ENCODE measurements at places on chromosomes 5 and 9.

DNA sequence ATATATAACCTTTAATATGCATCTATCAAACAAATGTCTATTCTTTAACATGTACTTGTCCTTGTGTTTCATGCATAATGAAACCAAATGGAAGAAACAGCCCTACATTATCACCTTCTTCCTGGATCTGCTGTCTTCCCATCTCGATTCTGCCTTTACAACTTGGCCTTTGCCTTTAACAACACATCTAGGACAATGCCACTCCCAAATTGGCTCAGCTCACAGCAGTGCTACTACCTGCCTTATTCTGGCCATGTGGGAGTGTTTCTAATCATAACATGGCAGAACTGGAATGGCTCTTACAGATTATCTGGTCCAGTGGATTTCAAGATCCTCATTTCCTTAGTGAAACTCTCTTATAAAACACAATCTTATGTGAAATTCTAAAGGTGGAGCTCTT, 176.5 kb downstream of the CARTPT start:
- no peak for DNase-seq

GRCh38 chr5:40521108-40521785, 158.5 kb upstream of the PTGER4 start:
- no peak for DNase-seq

DNA sequence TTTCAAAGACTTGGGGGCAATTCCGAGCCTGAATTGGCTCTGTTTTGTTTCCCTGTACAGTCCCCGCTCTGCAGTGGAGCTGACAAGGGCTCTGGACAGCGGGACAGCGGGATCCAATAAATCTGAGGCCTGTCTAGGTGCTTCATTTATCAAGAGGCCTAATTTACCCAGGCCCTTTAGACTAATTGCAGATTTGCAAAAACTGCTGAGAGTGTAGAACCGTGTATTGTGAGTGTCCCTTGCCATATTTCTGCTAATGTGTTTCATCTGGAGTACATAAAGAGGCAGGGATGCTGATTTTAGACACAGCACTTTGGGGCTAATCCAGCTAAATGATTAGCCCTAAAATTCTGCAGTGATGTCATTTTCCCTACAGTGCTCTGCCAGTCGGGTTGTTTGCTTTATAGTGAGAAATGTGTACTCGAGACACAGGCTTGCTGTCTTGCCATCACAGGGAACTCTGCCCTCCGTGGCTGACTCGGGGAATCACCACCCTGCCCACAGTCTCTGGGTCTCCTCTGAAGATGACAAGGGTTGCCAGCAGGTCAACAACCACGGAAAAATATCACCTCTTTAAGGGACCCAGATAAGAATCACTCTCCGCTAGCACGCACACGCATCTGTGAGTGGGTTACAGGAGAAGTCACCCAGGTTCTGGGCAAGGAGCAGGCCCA, 592.0 kb downstream of the BNC2 start:
- no peak for DNase-seq

- no peak for DNase-seq
Observed at GRCh38 chr9:135350003-135350315, 129.6 kb upstream of the PPP1R26 start.

DNA sequence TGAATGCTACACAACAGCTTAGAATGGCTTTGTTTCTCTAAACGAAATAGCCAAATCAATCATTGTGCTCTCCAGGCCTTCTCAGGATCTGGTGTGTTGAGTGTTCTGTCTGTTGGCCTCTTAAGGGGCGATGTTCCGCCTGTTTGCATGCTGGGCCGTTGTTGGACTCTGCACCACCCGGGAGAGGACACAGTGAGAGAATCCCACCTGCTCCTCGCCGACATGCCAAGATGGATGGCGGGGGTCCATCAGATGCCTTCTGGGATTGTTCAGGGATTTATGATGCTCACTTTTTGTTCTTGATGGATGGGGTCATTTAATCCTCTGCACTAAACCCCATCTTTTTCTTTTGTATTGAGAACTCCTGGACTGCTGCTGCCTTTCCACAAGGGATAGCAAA, 159.9 kb downstream of the NTRK2 start:
- no peak for DNase-seq

GRCh38 chr5:115962239-115962564, at the start of gene LVRN:
LVRN (plus strand) TSS chr5:115962475; CDS start chr5:115962618, 143 bp downstream.
- DNase-seq = no peak

GRCh38 chr5:74627646-74628279, 12.8 kb downstream of the ENC1 start:
- DNase-seq = no peak

- no peak for DNase-seq
Observed at GRCh38 chr9:91515074-91515687, 91.5 kb upstream of the NFIL3 start.

DNA sequence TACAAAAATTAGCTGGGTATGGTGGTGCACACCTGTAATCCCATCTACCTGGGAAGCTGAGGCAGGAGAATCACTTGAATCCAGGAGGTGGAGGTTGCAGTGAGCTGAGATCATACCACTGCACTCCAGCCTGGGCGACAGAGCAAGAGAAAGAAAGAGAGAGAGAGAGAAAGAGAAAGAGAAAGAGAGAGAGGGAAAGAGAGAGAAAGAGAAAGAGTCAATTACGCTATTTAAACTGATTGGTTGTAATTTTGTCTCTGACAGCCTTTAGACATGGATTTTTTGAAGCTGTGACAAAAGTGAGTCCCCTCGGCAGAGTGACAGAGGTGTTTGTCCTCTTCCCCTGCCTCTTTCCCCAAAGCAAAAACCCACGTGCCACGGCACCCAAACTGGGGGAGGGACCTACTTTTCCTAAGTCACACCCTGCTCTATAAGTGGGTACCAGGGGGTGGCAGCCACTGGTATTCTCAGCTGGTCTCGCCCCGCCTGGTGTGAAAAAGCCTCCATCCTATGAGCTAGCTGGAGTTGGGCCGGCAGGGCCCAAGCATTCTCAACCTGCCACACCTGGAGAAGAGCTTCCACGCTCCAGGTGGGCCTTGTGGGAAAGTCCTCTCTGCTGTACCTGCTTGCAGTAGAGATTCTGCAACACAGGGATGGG, 3.4 kb upstream of the CFAP157 start:
- DNase-seq = no peak

DNA sequence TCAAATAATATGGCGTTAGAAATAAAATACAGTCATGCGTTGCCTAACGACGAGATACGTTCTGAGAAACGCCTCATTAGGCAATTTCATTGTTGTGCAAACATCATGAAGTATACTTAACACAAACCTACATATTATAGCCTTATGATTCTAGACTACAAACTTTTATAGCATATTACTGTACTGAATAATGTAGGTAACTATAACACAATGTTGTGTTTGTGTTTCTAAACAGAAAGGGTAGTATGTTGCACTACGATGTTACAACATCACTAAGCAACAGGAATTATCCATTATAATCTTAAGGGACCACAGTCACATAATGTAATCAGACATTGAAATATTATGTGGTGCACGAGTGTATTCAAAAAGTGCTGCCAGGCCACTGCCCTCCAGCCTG, 3.0 kb upstream of the SMC2 start:
- DNase-seq = peak; percentile 92

DNA sequence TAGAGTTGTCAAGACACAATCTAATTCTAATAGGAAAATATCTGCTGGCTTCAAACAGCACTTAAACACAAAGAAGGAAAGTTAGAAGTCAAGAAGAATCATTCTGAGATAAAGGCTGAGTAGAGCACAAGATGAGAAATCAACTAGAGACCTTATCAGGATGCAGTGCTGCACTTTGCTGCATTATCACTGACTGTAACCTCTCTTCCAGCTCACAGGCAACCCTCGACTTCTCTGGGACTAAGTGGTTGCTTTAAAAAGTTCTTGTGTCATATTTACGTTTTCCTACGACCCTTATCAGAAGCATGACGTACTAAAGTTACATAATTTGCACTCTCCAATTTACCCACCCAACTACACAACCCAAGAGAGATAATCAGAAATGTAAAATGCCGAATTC, 176.1 kb downstream of the MLLT3 start:
- no peak for DNase-seq

- peak; percentile 55 for DNase-seq
Observed at GRCh38 chr9:76646249-76646648, 118.0 kb upstream of the PCA3 start.

DNA sequence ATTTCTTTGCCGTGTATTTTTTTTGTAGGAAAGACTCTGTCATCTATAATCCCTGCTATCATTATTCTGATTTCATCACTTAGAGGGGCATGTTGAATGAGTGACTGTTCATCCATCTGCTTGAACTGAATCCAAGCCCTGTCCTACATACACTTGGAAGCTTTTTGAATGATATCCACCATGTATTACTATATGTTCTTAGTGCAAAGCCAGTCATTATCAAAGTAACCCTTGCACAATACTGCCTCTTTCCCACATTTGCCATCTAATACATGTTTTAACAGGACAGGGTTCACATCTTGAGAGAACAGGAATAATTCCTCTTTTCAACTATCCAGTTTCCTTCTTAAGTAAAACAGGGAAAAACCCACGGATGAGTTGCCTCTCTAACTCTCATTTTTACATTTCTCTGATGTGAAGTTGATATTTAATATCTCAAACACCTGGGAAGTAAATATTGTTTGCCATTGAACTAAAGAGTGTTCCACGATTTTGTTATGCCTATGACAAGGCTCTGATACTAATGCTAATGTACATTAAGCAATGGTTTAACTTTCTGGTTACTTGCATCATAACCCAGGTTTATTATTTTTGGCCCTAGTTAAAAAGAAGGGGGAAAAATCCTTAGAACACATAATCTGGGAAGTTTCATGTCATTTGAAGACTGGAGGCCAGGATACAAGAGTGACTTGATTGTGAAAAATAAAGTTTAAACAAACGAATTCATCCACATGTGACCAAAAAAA, 103.7 kb upstream of the TARS1 start:
- no peak for DNase-seq

DNA sequence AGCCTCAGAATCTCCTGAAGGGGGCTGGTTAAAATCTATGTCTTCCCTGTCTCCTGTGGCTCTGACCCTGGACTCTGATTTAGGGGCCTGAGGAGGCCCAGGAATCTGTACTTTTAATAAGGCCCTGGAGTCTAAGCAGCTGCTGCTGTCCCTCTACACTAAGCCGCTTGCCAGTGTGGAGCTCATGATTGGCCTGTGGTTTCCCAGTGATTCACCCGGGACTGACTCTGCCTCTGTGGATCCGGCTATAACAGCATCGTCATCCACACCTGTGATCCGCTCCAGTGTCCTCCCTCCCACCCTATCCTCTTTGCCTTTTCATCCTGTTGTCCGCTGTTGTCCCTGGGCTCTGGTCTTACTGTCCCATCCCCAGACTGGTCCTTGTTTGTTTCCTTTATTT, 3.7 kb downstream of the SLC31A2 start:
- DNase-seq = no peak

- no peak for DNase-seq
Observed at GRCh38 chr5:96743065-96743768, 64.5 kb downstream of the ERAP1 start.

GRCh38 chr5:33679791-33680190, 212.0 kb downstream of the ADAMTS12 start:
- no peak for DNase-seq
